ENCODE measurements at places on chromosomes 2 and 18. TPM values are rescaled to one million over a fixed set of nuclear protein-coding genes. Genes with fewer than 3 reads are reported as not detected.

GRCh38 chr2:110120171-110121051 lies 4.8 kb upstream of the MALL start:
- DNase-seq = no peak

DNA sequence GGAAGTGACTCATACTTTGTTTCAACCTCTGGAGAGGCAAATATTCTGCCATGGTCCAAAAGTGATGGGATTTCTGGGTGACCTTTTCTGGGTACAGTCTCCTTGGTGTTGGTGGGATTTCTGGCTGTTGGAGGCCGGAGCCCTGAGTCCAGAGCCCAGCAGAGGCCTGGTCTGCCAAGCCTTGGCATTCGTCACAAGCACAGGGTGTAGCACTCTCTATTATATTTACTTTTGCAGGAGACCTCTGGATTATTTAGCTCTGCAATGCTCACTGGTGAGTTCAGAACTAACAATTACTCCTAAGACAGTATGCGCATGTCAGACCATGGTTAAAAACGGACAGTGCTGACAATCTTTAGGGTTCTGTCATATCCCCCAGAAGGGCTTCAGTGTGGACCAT lies 201.6 kb upstream of the TWIST2 start:
- DNase-seq = no peak

- DNase-seq = no peak
Observed at GRCh38 chr2:144512891-144513351, 7.0 kb downstream of the ZEB2 start.

- DNase-seq = no peak
Observed at GRCh38 chr2:29290293-29291047, 175.3 kb downstream of the CLIP4 start.

GRCh38 chr18:23918395-23919032 lies 96.0 kb upstream of the TTC39C start:
- DNase-seq = peak; percentile 68

- DNase-seq = no peak
Observed at GRCh38 chr2:57181315-57182038, 865.1 kb upstream of the VRK2 start.

DNA sequence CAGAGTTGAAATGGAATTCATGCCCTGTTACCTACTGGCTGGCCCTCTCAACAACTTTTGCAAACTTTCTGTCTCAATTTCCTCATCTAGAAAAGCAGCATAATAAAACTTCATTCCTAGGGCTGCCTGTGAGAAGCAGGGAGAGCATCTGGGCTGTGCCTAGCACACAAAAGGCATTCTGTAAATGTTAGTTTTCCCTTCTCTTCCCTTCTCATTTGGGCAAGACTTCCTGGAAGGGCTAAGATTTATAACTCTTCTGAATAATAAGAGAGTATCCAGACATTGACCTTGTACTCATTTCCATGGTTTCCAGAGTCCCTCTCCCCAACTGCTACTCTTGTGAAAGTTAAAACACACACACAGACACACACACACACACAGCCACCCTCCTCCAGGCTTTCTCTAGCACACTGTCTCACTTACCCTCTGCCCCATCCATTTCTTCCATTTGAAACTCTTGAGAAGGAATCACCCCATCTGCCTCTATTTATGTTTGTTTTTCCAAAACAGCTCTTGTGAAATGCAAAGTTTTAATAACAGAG lies 302.1 kb downstream of the SMAD2 start:
- no peak for DNase-seq

GRCh38 chr2:230987137-230988020 lies 8.5 kb upstream of the SPATA3 start:
- DNase-seq = peak; percentile 65

DNA sequence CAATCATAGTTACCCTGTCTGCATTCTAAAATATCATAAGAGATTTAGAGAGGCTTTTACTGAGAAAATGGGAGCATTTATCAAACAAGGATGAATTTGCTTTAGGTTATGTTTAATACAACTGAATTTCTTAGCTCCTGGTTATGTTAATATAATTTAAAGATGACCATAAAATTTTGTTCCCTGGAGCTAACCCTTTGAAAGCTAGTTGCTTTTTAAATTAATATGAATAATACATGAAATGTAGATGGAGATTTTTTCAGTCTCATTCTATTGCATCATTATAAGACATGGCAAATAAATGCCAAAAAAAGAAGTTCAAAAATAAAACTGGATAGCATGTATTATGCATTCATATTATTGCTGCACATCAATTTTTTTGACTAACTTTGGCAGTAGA lies 344.1 kb upstream of the NXPH2 start:
- DNase-seq = no peak

DNA sequence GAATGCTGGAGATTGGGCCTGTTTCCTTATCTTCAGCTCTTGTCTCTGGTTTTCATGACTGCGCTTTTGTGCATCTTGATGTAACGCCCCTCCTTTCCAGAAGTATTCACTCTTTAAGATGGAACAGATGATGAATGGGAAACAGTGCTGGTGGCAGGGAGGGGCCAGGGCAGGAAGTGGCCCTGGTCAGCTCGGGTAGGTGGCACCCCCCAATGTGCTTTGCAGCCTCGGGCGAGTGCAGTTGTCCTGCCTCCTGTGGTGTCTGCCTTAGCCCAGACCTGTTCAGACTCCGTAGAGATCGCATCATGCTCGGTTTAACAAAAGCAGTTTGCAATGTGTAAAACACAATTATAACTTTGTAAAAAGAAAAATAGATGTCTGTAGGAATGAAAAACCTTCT lies 17.0 kb upstream of the MGAT4A start:
- no peak for DNase-seq

TSPYL6 gene
- polyA plus RNA-seq = 0.02 TPM

GKN1 gene
- polyA plus RNA-seq = 11.5 TPM

CROCC2 gene
- 0.02 TPM for polyA plus RNA-seq

ABCG5 gene
- polyA plus RNA-seq = 0.09 TPM

CNGA3 gene
- 0.05 TPM for polyA plus RNA-seq

CHST9 gene
- 0.87 TPM for polyA plus RNA-seq

IL37 gene
- 0.43 TPM for polyA plus RNA-seq

RSAD2 gene
- polyA plus RNA-seq = 8.2 TPM

All from thymus (tissue), 14 donors.